T1000 (cell line): ENCODE measurements at places on chromosomes 1 and 21.

DNA sequence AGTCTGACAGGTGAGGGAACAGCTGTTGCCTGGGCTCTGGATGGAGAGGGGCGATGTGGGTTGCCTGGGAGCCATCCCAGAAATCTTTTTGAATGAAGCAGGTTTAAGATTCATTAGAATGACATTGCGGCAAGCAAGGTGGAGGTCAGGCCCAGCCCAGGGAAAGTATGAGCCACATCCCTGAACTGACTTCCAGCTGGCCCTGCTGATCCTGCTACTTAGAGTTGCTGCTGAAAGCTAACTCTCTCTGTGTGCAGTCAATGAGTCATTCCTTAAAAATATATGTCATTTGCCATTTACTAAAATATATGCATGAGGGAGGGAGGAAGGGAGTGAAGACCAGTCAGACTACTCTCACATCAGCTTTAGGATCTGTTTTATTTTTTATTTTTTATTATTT, 54.3 kb upstream of the RAB3GAP2 start:
- no peak for DNase-seq

- no peak for DNase-seq
These were observed 36.5 kb downstream of the NGF start for GRCh38 chr1:115301438-115302020.

- no peak for DNase-seq
These were observed 50.8 kb upstream of the SLC22A15 start for GRCh38 chr1:115925467-115925866.

DNA sequence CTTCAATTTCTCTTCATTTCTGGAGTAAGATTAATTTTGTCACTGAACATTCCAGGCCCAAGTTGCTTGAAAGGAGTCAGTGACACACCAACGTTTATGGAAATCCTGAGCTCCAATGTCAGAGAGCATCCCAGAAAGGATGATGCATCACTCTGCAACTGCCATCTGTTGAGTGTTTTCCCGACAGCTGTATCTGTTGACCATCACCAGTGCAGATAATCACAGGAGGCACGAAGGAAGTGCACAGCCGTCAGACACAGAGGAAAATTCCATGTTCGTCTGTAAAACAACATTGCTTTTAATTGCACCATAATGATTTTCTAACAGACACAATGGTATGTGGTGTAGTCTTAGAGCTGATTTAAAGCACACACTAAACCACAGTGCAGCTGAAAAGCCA, 376.7 kb upstream of the ADGRL2 start:
- DNase-seq: no peak

- no peak for DNase-seq
These were observed 25.1 kb upstream of the ARHGEF16 start for GRCh38 chr1:3429320-3429719.

DNA sequence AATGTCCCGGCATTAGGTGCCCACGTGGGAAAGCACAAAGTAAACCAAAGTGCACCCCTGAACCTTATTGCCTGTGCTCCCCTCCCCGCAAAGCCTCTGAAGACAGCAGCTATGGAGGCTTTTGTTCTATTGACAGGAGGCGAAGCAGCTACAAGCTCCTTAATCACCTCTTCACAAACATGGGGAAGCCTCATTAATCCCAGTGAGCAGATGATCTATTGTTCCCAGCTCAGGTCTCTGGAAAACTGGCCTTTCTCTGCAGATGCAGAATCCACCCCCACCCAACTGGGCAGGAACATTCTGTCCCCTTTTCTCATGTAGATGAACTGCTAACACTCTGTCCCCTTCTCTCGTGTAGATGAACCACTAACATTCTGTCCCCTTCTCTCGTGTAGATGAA, 190.5 kb upstream of the CSF3R start:
- no peak for DNase-seq

DNA sequence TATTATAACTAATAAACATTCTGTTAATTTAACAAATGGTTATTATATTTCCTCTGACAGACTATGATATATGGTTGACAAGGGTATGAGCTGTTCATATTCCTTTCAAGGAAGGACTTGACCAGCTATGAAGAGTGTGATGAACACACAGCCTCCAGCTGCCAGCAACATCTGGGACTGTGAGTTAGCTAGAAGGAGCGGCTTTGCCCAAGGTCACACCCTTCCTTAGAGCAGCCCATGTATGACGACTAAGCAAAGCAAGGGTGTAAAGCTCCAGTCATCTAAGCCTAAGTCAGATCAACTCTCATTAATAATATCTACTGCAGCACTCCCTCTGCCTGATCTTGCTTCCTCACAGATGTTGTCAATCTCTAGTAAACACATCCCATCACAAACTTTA, 355.4 kb downstream of the PLPP3 start:
- no peak for DNase-seq

- DNase-seq: no peak
These were observed 270.7 kb upstream of the RUNX1 start for GRCh38 chr21:35319684-35320283.

GRCh38 chr1:200890027-200890426, 4.7 kb upstream of the INAVA start:
- DNase-seq: no peak

GRCh38 chr1:67084765-67085318, 30.9 kb upstream of the SLC35D1 start:
- no peak for DNase-seq

DNA sequence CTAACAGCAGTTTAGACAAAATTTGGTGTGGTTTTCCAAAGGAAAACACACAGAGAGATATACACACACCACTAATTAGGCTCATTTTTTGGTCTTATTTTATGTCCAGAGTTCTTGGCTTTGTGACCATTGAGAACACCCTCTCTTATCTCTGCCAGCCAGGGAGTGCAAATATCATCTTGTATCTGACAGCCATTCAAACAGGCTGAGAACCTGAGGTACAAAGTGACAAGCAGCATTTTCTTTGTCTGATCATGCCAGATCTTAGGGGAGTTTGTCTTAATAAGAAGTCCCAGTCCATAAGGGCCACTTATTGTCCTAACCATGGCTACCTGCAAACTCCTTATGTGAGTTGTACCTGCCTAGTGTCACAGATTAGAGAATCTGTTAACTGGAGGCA, 1165.2 kb downstream of the BRINP3 start:
- no peak for DNase-seq

DNA sequence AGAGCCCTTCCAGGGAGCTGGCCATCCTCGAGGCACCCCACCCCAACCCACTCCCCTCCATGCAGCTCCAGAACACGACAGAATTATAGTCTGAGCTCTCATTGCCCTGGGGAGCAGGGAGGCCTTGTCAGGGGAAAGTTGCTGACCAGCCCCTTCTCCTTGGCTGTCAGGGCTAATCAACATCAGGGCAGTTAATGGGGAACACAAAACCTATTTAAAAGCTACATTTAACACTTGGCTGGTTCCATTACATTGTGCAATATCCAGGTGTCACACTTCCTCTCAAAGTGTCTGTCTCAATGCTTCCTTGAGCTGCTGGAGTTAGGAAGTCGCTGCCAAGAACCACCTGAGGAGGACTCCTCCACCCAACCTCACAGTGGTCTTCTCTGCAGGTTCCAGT, 111.8 kb upstream of the GRIK3 start:
- no peak for DNase-seq

DNA sequence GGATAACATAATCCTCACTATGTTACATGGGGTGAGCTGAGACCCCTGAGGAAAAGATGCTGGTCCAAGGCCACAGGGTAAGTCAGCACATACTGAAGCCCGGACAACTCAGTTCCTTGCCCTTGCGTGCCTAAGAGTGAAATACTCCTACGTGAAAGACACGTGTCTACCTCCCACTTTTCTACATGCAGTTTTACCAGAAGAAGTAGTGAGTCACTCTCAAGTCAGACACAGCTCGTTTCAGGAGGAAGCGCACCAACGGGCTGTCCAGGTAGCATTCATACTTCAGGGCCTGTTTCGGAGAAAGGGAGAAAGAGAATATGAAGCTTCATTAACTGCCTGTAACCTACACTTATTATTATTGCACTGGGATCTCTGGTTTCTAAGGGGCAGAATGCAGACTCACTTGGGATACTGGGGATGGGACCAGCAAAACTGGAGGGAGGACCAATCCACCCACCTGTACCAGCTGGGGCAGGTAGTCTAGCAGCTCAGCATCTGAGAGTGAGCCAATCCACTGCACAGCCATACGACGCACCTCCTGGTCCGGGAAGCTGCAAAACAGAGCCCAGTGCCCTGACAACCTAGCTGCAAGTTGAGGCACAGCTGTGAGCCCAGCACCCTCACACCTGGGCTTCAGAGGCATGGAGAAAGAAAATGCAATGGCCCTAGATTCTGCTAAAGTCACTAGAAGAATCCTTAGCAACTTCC, 32.4 kb upstream of the PPP1R15B start:
- no peak for DNase-seq

DNA sequence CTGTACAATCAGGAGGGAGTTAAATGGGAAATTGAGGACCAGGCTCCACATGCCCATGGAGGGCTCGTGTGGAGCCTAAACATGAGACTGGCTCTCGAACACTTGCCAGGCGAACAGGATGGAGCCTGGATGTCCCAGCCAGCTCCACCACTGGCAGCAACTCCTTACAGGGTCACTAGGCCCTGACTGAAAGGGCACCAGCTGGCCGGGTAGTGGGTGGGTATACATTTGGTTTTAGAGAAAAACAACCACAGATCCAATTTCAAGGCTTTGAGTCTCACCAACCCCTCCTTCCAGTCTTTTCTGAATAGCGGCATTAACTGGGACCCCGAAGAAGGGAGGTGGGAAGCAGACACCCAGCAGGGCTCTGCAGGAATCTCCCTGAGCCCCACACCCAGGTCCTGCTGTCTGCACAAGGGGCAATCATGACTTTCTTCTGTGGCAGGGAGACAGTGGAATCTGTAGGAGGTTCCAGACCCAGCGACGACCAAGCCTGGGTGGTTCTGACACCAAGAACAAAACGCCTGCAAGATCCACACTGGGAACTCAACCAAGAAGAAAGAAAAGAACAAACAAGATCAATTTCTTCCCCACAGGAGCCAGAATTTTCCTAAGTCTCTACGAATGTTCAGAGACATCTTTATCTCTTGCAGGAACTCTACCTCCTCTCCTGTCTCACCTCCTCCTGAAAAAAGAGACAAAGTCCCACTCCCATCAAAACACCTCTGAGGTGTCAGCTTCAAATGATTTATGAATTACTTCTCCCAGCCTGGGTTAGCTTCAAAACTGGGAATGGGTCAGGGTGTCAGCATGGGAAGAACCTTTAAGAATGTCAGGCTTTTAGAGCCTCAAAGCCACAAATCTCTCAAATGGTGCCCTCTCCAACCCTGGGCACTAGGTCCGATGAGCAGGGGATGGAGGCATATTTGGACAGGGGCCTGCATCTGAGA, 26.5 kb upstream of the SRP9 start:
- no peak for DNase-seq

- DNase-seq: no peak
These were observed 116.6 kb downstream of the ATG4C start for GRCh38 chr1:62900566-62900965.

GRCh38 chr21:44492567-44493385, 37.5 kb downstream of the LRRC3 start:
- no peak for DNase-seq

DNA sequence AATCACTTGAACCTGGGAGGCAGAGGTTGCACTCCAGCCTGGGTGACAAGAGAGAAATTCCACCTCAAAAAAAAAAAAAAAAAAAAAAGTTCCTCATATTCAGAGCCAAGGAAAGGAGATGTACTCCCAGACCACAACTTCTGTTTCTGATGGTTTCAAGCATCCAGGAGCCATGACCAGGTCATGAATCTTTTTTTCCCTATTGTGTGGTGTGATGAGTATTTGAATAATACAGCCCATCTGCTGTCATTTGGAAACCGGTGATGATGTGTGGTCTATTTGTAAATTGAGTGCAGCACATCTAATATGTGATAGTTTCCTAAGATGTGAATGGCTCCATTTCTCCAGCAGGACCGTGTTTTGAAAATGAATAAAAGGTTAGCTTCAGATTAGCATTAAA, 18.6 kb downstream of the PIK3CD start:
- DNase-seq: no peak

DNA sequence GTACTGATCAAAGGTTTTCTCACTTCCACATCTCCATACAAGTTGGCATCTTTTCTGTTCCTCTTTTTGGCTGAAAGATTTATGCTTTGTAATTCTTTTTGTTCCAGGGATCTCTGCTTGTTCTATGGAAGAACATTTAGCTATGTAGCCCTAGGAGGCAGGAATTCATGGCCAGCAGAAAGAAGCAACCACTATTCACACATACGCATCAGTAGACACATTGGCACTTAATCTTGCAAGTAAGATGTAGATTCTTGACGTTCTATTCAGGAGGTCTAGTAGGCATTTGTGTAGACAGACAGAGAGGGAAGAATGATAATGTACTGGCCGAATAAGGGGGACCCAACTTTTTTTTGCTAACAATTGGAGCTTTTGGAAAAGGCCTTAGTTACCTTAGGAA, 336.0 kb downstream of the NUF2 start:
- no peak for DNase-seq

- DNase-seq: no peak
These were observed 31.9 kb upstream of the KCNA3 start for GRCh38 chr1:110706621-110707020.

- no peak for DNase-seq
These were observed 46.2 kb downstream of the YARS1 start for GRCh38 chr1:32770741-32771548.

DNA sequence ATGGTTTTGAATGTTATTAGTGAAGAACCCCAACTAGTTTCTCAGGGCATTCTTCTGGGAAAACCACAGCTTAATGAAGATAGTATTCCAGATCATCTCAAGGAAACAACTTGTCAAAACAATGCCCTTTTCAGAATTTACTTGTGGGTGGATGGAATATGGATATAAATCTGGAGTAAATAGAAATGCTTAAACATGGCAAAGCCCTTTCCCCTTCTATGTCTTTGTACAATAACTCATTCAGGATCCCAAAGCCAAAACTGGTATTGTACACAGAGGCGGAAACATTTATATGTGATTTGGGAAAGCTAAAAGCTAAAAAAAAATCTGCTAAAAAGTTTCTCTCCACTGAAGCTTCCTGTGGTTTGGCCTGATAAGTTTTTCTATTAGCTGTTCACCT, 55.5 kb upstream of the RGS5 start:
- DNase-seq: no peak

- no peak for DNase-seq
These were observed 3.9 kb downstream of the KDM4A start for GRCh38 chr1:43653893-43654292.

DNA sequence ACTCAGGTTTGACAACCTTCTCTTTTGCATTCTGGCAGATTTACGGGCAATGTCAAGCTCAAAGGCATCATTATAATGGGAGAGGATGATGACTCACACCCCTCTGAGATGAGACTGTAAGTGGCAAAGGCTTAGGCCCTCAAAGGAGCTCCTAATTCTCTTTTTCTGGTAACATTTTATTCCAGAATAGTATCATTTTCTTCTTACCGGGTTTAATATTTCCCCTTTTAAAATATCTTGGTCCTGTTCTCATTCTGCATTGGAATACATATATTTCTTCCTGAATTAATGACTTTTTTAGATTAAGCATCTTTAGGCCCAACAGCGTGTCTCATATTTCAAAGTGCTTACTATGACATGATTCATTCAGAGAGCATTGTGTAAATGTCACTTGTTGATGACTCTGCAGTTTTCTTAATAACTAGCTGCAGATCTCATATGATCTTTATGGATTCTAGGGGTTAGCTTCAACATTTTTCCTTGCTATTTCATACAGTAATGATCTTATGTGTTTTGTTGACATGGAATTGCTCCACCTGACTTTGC, 1.7 kb downstream of the PITHD1 start:
- no peak for DNase-seq

GRCh38 chr1:29094954-29095353, 28.7 kb downstream of the TMEM200B start:
- no peak for DNase-seq

GRCh38 chr1:5010656-5011055, 356.2 kb downstream of the AJAP1 start:
- DNase-seq: no peak

GRCh38 chr1:175548774-175549173, 194.6 kb downstream of the TNR start:
- DNase-seq: no peak
